ENCODE measurements at places on chromosomes 2 and 18.

- DNase-seq: no peak
Measured at GRCh38 chr2:240247241-240247867, 106.9 kb upstream of the OTOS start.

DNA sequence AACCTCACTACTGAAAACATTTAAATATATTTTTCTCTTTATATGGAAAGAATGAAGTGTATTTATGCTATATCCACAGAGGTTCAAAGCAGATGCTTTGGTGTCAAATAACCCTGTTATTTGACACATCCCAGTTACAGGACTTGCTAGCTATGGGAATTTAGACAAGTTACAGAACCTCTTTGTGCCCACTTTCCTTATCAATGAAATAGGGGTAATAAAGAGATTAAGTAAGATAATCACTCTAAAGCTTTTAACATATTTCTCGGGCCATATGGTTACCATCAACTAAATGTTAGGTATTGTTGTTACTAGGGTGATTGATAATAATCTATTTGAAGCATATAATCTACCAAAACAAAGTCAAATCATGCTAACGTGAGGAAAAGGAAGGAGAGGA lies 1660.6 kb upstream of the NXPH2 start:
- DNase-seq: no peak

- no peak for DNase-seq
Measured at GRCh38 chr2:3696545-3696944, 6.8 kb upstream of the DCDC2C start.

- no peak for DNase-seq
Measured at GRCh38 chr2:112880696-112881095, 30.3 kb upstream of the IL37 start.

DNA sequence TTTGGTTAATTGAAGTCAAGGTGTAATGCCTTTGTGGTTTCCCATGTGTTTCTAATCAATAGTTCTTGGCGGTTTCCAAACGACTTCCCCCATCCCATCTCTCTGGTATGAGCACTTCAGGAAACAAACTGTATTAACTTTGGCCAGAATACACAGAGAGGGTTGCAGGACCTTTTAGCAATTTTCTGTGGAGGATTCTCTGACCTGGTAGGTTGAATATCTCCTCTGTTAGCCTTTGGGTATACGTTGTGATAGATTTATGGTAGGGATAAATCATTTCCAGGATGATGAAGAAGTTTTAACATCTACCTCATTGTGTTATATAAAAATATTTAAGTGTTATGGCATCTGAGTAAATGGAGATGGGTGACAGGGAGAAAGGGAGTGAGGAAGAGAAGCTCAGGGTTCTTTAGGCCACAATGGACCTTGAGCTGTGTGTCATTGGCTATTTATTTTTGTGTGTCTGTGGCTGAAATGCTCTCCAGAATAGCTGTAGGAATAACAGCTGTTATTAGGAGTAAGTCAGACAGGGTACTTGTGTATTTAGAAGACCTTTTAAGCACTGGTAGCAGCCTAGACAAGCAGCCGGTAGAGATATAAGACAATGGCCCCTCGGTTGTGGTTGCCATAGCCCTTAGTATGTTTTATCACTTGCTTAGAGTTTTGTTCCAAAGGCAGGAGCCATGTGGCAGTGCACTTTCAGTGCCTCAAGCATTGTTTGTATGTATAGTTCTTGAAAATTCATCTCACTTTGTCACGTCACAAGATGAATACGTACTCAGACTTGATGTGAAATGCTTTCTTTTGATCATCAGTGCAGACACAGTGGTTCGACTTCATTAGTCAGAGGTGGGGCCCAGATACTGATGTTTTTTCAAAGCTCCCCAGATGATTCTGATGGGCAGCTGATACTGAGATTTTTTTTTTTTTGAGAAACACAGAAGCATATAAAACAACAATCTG lies 91.1 kb downstream of the FMNL2 start:
- DNase-seq: no peak

DNA sequence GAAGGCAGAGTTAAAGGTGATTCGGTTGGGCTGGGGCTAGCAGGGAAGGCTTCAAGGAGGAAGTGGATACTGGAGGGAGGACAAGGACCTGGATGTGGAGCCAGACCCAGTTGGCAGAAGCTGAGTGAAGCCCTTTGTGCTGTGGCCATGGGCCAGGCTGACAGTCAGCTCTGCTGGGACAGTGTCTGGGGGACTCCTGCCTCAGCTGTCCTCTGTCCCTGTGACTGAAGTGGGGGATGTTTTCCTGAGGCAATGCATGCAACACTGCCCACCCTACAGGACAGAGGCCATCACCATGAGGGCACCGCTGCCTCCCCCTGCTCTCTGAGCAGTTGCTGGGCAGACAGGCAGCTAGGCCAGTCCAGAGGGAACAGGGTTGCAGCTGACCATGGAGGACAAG lies 40.0 kb downstream of the ST8SIA5 start:
- DNase-seq: no peak

GRCh38 chr2:223856584-223856983 lies 19.2 kb upstream of the AP1S3 start:
- DNase-seq: no peak

DNA sequence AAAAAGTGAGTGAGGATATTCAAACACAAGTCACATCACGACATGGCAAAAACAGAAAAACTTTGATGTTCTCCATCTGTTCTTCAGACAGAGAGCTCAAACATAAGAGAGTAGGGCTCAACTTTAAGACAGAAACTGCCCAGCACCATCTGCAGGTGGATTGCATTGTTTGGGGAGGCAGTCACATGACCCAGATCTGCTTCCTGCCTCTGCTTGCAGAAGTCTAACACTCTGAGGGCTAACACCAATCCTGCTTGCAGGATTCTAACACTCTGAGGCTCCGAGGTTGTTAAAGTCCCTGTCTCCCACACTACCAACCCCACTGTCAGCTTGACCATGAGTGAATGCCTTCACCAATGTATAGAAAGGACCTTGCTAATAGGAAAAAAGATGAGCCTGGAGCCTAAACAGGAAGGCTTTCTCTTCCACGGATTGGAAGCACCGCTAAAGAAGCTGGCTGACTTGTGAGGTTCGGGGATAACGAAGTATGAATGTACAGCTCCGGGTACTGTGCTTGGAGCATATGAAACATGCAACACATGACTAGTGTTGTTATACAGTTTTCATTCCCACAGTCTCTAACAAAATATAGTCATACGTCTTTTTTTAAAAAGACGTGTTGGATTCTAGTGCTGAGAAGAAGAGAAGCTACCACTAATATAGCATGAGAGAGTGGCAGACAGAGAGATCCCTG lies 176.6 kb upstream of the CREB1 start:
- no peak for DNase-seq

- no peak for DNase-seq
Measured at GRCh38 chr18:40348196-40348595, 1606.8 kb upstream of the PIK3C3 start.

DNA sequence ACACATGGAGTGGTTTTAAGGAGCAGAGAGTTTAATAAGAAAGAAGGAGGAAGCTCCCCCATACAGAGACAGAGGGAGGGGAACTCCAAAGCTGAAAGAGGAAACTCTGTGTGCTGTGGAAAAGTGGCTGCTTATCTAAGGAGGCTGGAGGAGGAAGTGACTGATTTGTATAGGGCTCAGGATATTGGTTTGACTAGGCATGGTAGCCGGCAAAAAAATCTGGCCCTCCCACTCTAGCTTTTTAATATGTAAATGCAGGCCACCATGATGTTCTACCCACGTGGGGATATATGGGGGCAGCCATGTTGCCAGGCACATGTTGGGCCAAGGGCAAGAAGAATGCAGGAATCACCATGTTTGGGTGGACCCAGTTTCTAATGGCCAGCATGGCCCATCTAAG lies 64.3 kb downstream of the HNMT start:
- DNase-seq: no peak

- no peak for DNase-seq
Measured at GRCh38 chr18:78571063-78571785, 408.4 kb upstream of the SALL3 start.

Measured in activated naive CD4-positive, alpha-beta T cell (primary cell).